ENCODE measurements at places on chromosomes 6 and 20.

- no peak for DNase-seq
Observed at GRCh38 chr6:140193269-140193668, 818.8 kb upstream of the CITED2 start.

- DNase-seq = no peak
Observed at GRCh38 chr6:1230689-1231605, 81.0 kb upstream of the FOXQ1 start.

- DNase-seq = no peak
Observed at GRCh38 chr20:50043573-50044352, 61.0 kb downstream of the SNAI1 start.

DNA sequence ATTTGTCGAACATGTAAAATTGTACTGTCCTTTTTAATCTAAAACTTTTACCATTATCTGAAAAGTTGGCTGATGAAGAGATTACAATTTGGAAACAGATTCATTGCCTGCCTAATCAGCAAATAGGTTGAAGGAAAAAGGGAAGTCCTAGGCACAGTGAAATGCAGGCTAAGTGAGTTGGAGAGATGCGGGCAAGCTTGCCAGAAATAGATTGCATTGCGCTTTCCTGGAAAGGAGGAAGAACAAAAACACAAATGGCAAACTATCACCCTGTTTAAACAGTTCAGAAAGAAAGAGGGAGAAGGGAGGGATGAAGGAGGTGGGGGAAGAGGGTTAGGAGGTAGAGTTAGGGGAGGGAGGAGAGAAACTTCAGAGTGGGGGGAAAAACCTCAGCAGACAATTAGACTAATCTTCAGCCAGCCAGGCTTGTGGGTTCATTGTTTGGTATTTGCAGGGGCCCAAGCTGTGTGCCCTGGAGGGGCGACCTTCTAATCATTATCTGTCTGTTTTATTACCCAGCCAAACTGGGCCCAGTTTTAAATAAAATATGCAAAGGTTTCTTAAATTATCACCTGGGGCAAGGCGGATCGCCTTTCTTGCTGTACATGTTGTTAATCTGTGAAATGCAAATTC is 465.2 kb downstream of the TFAP2B start:
- DNase-seq = no peak

- no peak for DNase-seq
Observed at GRCh38 chr6:123524781-123525180, 112.0 kb downstream of the TRDN start.

- no peak for DNase-seq
Observed at GRCh38 chr6:43622541-43622940, 6.5 kb downstream of the GTPBP2 start.

- DNase-seq = no peak
Observed at GRCh38 chr20:12740647-12741046, 268.1 kb upstream of the SPTLC3 start.

- peak; percentile 27 for DNase-seq
Observed at GRCh38 chr20:45405571-45406259, 2.4 kb upstream of the DBNDD2 start.

DNA sequence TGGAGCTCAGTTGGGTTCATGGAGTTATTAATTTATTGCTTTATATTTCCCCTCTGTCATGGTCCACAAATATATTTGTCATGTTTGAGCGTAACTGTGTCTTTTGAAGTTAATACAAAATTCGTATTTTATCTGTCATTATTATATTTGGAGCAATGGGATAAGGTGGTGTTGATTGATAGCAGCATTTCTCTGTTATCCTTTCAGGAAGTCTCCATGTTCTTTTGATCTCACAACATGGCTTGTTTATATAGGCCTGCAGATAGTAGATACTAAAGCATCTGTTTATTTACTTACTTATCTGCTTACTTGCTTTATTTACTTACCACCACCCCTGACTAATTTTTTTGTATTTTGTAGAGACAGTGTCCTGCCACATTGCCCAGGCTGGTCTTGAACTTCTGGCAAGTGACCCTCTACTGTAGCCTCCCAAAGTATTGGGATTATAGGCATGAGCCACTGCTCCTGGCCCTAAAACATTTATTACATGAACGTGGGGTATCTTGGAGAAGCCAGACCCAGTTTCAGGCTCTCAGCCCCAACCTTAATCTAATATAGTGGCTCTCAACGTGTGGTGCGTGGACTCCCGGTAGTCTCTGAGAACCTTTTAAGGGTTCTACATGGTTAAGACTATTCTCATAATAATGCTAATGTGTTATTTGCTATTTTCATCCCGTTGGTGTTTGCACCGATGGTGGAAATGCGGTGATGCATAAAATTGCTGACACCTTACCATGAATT is 104.2 kb downstream of the NCOA3 start:
- no peak for DNase-seq

DNA sequence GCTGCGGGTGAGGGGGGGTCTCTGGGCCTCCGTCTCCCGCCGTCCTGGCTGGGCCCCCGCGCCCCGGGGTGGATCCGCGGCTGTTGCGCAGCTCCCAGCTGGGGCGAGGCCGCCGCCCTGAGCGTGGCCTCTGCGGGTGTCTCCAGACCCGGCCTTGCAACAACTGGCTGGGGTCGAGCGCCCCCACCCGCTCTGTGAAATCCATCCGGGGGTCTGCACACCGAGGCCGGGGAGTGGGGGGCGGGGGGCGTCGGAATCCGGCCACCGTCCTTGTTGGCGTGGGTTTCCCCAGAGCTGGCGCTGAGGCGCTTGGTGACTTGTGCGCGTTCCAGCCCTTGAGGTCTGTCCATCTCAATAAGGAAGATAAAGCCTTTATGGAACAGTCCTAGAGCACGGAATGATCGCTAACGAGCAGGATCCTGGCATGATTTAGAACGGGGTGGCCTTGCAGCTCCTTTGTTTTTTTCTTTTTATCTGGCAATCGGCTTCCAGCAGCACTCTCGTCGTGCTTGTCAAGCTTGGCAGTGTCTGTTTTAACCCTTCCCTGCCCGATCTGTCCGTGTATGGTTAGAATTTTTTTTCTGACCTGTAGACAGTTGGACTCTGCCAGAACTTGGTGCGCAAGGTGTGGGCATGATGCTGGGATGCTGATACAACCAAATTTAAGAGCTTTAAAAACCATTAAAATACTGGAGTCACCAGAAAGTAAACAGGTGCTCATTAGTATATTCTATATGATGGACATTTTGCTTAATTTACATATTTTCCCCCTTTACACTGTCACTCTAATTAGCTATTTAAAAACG is 675 bp downstream of the DSTN start:
- peak; percentile 73 for DNase-seq

- no peak for DNase-seq
Observed at GRCh38 chr6:11392778-11393507, 144.6 kb upstream of the TMEM170B start.

GRCh38 chr6:22544476-22544875 is 24.9 kb upstream of the HDGFL1 start:
- DNase-seq = no peak

DNA sequence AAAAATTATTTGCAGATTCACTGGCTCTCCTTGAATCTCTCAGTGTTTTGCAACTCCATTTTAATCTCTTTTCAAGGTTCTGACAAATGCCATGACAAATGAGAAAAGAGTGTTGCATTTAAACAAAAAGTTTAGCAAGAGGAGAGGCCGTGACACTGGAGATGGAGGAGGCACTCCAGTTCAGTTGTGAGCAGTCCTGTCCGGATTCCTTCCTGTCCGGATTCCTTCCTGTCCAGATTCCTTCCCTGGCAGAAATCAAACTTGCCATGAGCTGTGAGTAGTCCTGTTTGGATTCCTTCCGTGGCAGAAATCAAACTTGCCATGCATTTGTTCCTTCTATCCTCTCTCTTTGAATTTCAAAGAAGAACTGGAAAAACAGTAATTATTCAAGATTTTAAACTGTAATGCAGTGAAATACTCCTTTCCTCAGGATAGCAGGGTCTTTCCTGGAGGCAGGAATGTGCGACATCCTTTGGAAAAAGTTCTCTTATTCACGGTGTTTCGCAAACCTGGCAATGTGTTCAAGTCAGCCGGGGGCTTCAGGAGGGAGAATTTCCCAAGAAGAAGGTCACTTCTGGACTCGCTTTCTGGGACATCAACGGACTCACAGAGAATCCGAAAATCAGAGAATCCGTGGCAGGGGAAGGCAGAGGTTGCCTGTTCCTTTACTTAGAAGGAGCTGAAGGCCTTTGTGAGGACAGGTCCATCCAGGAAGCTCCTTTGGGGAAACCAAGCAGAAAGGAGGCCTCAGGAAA is 48.7 kb upstream of the DACT2 start:
- DNase-seq = no peak

All from adipocyte (in vitro differentiated cells).